ENCODE measurements at places on chromosomes 1 and 21. TPM values are rescaled to one million over a fixed set of nuclear protein-coding genes. Genes with fewer than 3 reads are reported as not detected.

DNA sequence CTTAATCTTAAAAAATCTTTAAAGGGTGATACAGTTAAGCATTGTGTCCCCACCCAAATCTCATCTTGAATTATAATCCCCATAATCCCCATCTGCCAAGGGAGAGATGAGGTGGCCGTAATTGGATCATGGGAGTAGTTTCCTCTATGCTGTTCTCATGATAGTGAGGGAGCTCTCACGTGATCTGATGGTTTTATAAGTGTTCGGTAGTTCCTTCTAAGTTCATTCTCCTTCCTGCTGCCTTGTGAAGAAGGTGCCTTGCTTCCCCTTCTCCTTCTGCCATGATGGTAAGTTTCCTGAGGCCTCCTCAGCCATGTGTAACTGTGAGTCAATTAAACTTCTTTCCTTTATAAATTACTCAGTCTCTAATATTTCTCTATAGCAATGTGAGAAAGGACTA lies 10.7 kb downstream of the DHRS3 start:
- no peak for DNase-seq
- no peak overlapping the region for H3K27ac ChIP-seq
- H3K27me3 ChIP-seq = no peaks in the 10 kb centered on the region
- H3K4me1 ChIP-seq = no peaks in the 10 kb centered on the region

DNA sequence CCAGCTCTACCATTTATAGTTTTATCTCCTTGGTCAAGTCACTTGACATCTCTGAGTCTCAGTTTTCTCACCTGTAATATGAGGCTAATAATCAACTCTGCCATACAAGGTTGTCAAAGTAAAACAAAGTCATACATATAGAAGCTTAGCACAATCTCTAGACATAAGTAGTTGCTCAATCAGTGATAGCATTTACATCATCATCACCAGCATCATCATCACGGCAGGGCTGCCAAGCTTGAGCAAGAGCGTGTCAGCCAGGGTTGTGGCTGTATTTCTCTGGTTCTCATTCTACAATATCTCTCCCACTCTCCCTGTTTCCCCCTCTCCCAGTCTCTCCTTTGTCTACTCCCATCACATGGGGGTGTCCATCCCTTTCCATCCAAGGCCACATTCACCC lies 41.7 kb upstream of the COA6 start:
- DNase-seq = no peak
- H3K4me3 ChIP-seq = no peak overlapping the region
- H3K27me3 ChIP-seq = no peaks in the 10 kb centered on the region

COPA gene
- 160 TPM for total RNA-seq

KRTAP13-3 gene
- total RNA-seq = not detected

SLC45A1 gene
- total RNA-seq = 1.8 TPM
